ENCODE measurements at places on chromosomes 5 and 9. TPM values are rescaled to one million over a fixed set of nuclear protein-coding genes. Genes with fewer than 3 reads are reported as not detected.
A peak's percentile ranks its signal among the peaks of the same experiment; 100 is the strongest.

GRCh38 chr9:2284770-2285169 is 269.6 kb downstream of the SMARCA2 start:
- DNase-seq: no peak

DNA sequence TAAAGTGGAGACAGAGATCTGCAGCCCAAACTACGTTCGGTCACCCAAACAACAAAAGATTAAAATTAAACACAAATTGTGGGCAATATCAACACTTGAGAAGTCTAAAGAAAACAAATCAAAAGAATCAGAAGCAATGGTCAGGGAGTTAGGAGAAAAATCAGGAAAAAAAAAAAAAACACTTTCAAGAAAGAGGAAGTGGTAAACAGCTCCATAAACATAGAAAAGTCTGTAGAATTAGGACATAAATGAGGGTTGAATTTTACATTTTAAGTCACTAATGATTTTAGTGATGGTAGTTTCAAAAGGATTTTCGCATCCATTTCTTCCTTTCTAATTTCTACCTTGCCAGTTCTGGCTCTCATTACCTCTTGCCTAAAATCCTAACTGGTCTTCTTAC is 10.1 kb downstream of the RNF145 start:
- DNase-seq: no peak

GRCh38 chr5:102937894-102938293 is 182.0 kb downstream of the GIN1 start:
- DNase-seq: no peak

DNA sequence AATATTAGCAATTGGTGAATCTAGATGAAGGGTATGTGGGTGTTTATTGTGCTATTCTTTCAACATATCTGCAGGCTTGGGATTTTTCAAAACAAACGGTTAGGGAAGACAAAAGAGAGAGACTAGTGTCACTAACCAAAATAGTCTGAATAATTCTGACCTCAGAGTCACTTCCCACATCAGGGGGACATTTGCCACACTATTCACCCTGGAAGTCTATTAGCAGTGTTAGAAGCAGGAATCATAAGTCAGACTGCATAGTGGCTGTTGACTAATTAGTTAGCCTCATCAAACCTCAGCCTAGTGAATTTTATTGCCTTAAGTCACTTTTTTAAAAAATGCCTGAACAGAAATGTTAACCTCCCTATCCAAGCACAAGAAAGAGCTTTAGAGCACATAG is 169.2 kb upstream of the RGMB start:
- DNase-seq: no peak

DNA sequence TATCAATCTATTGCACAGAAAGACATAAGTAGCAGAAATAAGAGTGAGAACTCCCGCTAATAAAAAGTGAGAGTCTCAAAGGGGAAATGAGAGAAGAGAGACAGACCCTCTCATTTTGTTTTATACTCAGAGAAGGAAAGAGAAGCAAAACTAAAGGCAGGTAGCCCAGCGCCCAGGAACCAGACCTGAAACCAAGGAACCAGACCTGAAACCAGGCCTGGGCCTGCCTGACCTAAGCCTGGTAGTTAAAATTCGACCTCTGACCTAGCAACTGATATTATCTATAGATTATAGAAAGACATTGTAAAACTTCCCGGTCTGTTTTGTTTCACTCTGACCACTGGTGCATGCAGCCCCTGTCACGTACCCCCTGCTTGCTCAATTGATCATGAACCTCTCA is 134.5 kb upstream of the SEMA6A start:
- DNase-seq: no peak

DNA sequence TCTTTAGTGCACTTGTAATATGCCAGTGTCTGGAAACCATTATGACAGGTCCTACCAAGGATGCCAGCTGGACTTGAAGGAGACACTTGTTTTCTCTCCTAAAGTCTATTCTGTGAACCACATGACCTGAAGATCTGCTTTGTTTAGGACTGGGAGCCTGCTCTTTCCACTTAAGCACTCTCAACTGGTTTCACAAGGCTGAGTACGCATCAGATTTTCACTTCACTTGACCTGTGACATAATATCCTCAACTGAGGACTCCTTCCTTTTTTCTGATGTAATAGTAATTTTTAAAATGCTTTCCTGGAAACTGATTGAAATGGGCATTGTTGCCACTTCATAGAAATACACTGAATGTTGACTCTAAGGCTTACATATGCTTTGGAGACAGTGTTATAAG is 52.2 kb downstream of the PDE8B start:
- DNase-seq: no peak

GRCh38 chr5:174245516-174246075 is 200.1 kb downstream of the NSG2 start:
- peak; percentile 82 for DNase-seq

GRCh38 chr9:92254381-92255337 is 38.8 kb downstream of the IARS1 start:
- no peak for DNase-seq

- DNase-seq: no peak
Measured at GRCh38 chr9:113602126-113603047, 138.9 kb downstream of the RGS3 start.

- no peak for DNase-seq
Measured at GRCh38 chr9:126371007-126371870, 44.6 kb downstream of the MVB12B start.

DNA sequence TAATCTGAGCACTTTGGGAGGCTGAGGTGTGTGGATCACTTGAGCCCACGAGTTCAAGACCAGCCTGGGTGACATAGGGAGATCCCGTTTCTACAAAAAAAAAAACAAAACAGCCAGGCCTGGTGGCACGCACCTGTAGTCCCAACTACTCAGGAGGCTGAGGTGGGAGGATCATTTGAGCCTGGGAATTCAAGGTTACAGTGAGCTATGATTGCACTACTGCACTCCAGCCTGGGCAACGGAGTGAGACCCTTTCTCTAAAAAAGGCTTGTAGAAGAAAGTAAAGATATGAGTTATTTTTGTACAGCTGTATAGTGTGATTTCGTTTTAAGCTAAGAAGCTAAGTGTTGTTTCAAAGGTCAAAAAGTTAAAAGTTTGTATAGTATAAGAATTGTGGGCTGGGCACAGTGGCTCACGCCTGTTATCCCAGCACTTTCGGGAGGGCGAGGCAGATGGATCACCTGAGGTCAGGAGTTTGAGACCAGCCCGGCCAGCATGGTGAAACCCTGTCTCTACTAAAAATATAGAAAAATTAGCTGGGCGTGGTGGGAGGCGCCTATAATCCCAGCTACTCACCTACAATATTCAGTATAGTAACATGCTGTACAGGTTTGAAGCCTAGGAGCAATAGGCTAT is 18.8 kb downstream of the UBE2R2 start:
- no peak for DNase-seq

DNA sequence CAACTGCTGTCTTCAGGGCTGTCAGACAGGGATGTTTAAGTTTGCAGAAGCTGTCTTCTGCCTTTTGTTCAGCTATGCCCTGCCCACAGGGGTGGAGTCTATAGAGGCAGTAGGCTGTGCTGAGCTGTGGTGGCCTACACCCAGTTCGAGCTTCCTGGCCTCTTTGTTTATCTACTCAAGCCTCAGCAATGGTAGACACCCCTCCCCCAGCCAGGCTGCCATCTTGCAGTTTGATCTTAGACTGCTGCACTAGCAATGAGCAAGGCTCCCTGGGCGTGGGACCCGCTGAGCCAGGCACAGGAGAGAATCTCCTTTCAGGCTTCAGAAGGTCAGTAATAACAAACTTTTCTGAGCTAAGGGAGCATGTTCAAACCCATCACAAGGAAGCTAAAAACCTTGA is 545.3 kb downstream of the TLE4 start:
- no peak for DNase-seq

DNA sequence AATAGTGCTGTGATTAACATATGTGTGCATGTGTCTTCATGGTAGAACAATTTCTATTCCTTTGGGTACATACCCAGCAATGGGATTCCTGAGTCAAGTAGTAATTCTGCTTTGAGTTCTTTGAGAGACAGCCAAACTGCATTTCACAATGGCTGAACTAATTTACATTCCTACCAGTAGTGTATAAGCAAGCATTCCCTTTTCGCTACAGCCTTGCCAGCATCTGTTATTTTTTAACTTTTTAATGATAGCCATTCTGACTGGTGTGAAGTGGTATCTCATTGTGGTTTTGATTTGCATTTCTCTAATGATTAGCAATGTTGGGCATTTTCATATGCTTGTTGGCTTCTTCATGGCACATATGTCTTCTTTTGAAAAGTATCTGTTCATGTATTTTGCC is 308.5 kb downstream of the ARRDC3 start:
- DNase-seq: no peak

GRCh38 chr9:95985440-95986055 is 110.1 kb downstream of the ERCC6L2 start:
- DNase-seq: no peak

DNA sequence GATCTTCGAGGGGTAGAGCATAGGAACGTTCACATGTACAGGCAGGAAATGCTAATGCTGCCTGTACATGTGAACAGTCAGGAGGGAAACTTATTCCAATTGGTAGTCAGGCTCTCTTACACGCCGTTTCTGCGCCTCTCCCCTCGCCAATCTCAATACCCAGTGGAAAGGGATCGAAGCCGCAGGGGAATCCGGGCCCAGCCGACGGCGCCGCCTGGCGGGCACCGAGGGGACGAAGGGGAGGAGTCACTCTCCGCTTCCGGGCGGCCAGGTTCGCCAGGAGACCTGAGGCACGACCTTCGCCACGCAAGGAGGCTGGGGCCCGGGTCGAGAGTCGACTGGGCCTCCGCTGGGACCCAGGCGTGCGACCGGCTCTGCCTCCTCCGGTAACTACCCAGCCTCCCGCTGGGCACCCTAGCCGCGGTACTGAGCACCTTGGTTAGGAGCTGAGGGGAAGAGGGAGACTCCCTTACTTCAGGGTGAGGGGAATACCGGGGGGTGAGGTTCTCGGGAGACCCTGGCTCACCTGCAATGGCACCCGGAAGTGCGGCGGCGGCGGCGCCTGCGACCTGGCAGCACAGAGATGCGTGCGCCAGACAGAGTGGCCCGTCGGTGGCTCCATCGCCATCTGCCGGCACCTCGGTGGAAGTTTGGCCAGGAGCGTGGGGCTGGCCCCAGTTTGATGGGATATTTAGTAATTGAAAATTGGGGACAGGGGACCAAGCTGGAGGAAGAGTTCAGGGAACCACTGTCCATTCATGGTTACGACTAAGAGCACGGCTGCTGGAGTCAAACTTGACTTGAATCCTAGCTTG is at the start of gene PIGO:
PIGO (minus strand) TSS at position 557 of the 815 bp plus-strand sequence. CDS start 1,026 bp downstream, outside the sequence.
- peak; percentile 87 for DNase-seq

ARSI gene
- total RNA-seq: 15.9 TPM

CDX1 gene
- total RNA-seq: 2.4 TPM

ENTREP1 gene
- total RNA-seq: 10.6 TPM

PCDHGA9 gene
- total RNA-seq: 11.1 TPM

POU5F2 gene
- 6.5 TPM for total RNA-seq

STRBP gene
- total RNA-seq: 11.1 TPM

RELL2 gene
- total RNA-seq: 0.96 TPM

ARL14EPL gene
- 1.9 TPM for total RNA-seq

FAM81B gene
- total RNA-seq: 1.7 TPM

PDGFRB gene
- 223 TPM for total RNA-seq
